ENCODE measurements at places on chromosomes 13 and 19.

DNA sequence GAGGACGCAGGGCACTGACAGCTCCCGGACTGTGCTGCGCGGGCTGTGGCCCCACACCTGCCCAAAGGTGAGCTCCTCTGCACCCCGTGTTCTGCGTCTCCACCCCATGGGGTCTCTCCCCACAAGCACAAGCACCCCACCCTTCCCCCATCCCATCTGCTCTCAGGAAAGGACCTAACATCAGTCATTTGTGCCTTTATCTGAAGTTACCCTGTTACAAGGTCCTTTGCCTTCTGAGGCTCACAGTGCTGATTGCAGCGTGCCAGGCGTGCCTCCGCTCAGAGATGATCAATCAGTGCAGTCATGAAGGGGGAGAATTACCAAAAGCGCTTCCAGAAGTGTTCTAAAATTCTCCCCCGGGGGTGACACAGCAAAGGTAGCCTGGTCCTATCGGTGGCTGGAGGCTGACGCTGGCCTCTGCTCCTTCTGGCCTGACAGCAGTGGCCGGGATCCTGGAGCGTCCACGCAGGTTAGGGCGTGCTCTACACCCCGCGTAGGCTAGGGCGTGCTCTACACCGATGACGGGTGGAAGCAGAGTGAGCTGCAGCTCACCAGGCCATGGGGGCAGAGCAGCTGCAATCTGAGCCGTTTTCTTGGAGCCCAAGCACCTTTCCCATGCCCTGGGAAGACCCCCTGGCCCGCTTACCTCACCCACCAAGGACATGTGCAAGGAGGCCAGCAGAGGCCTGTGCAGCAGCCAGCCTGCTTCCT lies 84.7 kb upstream of the TM9SF2 start:
- no peak for DNase-seq

DNA sequence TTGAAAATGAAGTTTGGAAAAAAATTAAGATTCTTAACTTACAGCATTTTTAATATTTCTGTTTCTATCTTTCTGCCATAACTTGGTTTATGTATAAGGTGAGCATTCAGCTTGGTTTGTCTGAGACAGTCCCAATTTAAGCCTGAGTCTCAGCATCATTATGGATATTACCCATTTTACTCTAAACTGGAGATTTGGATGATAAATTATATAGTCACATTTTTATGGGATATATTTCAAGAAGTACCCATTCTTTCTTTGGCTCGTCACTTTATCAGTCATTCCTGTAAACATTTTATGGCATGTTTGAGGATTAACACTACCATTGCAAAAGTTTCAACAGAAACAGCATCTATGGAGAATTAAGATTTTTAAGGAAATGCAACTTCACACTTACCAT lies 1129.0 kb upstream of the PCDH9 start:
- DNase-seq, result no peak

- no peak for DNase-seq
Observed at GRCh38 chr19:58356766-58357480, 3.6 kb upstream of the A1BG start.

DNA sequence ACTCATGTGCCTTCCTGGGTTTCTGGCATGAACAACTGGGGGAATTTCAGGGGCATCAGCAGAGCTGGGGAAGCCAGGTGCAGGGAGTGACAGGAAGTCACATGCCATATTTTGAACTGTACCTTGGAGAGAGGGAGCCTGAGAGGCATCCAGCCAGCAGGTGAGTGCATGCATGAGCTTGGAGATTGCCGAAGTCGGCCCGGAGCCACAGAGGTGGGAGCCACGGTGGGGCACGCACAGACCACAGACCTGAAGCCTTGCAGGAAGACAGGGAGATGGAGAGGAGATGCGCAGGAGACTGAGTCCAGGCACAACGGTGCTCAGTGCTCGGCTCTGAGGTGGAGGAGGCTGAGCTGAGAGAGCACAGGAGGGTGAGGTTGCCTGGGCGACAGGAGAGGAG lies 55.1 kb downstream of the CDADC1 start:
- no peak for DNase-seq

- DNase-seq, result no peak
Observed at GRCh38 chr13:49827336-49827735, 34.9 kb upstream of the KPNA3 start.

DNA sequence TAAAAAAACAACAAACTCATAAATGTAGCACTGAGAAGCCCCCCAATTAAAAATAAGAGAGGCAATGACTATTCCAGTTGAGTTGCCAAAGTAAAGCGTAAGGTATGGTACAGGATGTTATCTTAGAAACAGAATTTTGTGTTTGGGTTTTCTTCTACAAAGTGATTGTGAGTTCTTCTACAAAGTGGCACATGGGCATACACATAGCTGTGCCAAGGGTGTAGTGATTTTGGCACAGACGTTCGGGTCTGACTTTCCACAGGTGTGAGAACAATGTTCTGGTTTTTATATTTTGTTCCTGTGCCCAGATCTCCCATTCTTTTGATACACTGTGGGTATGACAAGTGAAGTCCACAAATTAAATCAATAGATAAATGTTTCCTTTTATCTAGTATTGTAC lies 190.1 kb upstream of the CSNK1A1L start:
- DNase-seq, result no peak

GRCh38 chr13:98990701-98991100 lies 12.8 kb upstream of the DOCK9 start:
- DNase-seq, result no peak

DNA sequence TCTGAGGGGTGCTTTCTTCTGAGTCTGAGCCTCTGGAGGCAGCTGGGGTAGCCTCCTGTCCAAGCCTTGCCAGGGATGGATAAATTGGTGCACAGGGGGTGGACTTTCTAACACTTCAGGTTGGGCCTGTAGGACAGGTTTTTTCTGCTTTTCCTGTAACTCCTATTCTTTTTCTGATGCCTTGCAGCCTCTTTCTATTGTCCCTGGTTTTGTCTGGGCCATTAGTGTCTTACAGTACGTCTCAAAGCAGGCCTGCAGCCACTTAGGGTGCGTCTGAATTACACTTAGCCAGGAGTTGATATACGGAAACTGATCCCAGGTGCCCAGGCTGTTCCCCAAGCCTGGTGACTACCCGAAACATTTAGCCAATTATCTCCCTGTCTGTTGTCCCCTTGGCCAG lies 213.3 kb upstream of the HTR2A start:
- DNase-seq, result no peak

DNA sequence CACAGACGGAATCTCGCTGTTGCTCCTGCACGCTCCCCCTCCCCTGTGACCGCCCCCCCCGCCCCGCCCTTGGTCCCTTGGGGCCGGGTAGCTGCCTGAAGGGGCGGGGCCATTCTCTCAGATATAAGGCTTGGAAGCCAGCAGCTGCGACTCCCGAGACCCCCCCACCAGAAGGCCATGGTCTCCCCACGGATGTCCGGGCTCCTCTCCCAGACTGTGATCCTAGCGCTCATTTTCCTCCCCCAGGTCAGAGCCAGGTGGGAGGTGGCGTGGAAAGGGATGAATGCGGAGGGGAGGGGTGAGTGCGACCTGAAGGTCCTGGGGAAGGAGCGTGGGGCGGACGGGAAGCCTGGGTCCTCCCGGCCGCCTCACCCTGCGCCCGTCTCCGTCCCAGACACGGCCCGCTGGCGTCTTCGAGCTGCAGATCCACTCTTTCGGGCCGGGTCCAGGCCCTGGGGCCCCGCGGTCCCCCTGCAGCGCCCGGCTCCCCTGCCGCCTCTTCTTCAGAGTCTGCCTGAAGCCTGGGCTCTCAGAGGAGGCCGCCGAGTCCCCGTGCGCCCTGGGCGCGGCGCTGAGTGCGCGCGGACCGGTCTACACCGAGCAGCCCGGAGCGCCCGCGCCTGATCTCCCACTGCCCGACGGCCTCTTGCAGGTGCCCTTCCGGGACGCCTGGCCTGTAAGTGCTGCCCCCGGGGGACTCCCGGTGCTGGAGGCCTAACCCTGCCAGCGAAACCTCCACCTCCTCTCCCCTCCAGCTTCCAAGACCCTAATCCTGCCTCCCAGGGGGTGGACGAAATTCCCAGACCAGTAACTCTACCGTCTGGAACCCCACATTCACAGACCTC lies at the start of gene DLL3:
TSS of gene DLL3 (plus strand) at position 150 of the 845 bp plus-strand sequence. CDS start at position 178, 28 bp downstream.
- DNase-seq, result no peak

DNA sequence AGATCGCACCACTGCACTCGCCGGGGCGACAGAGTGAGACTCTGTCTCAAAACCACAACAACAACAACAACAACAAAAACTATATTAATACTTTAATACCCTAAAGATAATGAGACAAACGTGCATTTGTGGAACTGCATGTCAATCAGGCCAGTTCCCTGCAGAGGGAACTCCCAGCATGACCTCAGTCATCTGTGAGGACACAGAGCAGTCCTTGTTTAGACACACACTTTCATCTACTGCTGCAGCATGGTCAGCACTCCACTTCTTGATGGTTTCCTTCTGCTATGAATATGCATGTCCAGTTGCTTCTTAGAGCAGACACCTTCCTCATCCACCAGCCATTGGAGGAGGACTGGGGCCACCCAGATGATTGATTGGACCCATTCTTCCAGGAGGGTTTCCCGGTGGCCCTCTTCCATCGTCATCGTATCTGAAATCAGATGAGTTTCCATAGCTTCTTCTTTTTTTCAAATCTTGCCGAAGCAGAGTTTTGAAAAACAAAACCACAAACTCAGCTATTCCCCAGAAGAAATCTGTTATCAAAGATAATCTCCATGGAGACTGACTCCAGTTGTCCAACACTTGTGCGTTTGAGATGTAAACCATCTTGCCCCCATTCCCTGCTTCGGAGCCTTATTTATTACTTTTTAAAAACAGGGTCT lies 26.5 kb downstream of the ZNF607 start:
- DNase-seq, result no peak

DNA sequence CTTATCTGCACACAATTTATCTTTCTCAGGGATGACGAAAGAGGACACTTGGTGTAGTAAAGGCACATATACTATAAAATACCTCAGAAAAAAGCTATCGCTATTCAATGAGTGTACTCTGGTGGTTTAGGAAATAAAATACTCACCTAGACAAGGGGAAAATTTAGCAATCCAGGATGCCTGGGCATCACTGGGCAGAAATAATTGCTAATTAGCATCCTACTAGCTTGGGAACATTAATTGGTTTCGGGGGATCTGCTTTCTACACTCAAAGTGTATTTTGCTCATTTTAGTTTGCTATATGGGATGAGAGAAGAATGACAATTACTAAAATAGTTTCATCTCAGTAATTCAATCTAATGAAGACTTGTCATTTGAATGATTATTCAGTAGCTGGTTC lies 60.3 kb downstream of the OLFM4 start:
- DNase-seq, result no peak

DNA sequence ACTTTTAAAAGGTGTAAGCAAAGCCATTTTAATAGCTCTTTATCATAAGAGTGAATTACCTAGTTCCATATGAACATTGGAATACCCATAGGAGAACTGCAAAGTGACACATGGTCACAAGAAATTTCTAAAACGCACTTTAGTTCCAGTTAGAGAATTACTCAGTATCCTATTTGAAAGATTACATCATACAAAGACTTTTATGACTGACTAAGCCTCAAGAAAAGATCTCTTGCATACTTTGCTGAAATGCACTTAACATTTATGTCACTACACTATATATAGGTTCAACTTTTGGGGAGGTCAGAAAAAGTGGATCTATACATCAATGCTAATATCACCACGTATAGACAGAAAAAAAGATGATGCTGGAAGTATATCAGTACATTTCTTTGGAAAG lies 7.1 kb downstream of the PCDH9 start:
- no peak for DNase-seq

DNA sequence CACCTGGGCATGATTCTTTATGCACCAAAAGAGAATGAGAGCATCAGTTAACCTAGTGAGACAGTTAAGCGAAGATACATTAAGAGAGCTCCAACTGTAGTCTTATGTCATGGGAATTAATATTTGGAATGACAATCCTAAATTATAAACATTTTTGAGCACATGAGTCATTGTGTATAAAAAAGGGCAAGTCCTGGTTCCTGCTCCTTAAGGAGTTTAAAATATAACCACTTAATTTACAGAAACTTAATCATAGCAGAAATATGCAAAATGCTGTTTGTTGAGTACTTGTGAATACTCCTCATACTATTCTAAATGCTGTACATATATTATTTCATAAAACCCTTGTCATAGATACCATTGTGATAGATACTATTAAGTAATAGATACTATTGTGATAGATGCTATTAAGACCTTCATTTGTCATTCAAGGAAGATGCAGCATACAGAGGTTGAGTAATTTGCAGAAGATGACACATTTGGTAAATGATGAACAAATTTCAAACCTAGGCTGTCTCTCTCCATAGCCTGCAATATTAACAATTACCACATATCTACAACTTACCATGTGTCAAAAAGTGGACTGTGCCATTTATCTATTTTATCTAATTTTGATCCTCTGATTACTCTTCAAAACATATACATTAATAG lies 301.0 kb downstream of the TBC1D4 start:
- DNase-seq, result no peak

- DNase-seq, result no peak
Observed at GRCh38 chr13:102185375-102185984, 216.4 kb downstream of the FGF14 start.

DNA sequence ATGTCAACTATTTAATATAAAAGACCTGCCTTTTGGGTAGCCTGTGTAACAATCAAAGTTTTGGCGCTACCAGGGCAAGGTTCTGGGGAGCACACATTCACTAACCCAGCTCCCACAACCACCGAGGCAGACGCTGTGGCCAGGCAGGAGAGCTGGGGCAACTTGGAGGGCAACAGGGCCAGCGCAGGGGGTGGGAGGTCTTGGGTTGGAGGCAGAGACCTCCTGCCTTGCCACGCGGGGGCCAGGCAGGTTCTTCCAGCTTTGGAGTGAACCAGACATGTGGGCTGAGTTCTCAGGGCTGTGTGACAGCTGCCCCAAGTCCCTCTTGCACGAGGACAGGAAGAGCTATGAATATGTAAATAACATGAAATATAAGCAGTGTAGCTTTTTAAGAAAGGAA lies 30.3 kb upstream of the MCF2L start:
- no peak for DNase-seq

DNA sequence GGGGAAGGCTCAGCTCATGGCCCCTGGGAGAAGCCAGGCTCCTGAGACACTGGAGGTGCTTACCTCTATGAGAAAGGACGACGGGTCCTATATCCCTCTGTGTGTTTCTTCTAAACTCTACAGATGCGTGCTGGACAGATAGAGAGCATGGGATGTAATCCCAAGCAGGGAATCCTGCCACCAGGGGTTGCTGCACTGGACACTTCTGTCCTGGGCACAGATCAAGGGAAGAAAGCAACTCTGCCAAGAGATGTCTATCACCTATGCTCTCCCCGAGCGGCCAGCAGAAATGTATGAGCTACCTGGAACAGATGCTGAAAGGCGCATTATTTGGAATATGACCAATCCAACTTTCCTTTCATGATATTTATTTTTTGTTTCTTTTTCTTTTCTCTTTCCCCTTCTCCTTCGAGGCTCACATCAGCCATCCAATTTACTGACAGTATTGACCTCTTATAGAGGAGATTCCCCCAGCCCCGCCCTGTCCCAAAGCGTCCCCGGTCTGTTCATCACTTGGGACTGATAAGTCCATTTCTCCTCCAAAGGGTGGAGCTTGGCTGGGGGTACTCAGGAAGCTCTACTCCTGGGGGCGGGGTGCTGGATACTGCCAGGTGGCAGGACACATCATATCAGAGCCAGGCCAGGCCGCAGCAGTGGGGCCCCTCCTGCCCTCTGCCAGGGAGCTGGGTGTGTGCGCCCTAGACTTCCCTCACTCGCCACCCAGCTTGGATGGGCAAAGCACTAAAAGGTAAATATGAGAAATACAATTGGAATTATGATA lies 34.2 kb downstream of the TSHZ3 start:
- DNase-seq, result no peak

GRCh38 chr19:4693471-4694121 lies 23.5 kb upstream of the MYDGF start:
- no peak for DNase-seq

GRCh38 chr13:101944521-101944920 lies 457.3 kb downstream of the FGF14 start:
- no peak for DNase-seq

GRCh38 chr19:30152510-30153291 lies 210.7 kb downstream of the URI1 start:
- no peak for DNase-seq
